Activated CD4-positive, alpha-beta memory T cell treated with anti-CD3 and anti-CD28 coated beads, Interleukin-2, amount 10 ng/mL, durations not matched to agents 7 days and 5 days (primary cell): ENCODE measurements at places on chromosomes 7 and 10.

GRCh38 chr10:43931308-43931930 is 282.7 kb upstream of the ZNF32 start:
- DNase-seq, result no peak

- DNase-seq, result no peak
Measured at GRCh38 chr10:8978100-8978499, 923.6 kb downstream of the GATA3 start.

GRCh38 chr10:133261726-133262325 is 14.8 kb downstream of the ADAM8 start:
- DNase-seq, result peak; percentile 88

GRCh38 chr7:151856098-151856497 is 20.8 kb downstream of the PRKAG2 start:
- no peak for DNase-seq

- no peak for DNase-seq
Measured at GRCh38 chr7:86745013-86745745, 101.5 kb downstream of the GRM3 start.

GRCh38 chr10:97975598-97975997 is 54.8 kb downstream of the CRTAC1 start:
- DNase-seq, result no peak

GRCh38 chr7:154852205-154852604 is 150.7 kb downstream of the PAXIP1 start:
- DNase-seq, result no peak

DNA sequence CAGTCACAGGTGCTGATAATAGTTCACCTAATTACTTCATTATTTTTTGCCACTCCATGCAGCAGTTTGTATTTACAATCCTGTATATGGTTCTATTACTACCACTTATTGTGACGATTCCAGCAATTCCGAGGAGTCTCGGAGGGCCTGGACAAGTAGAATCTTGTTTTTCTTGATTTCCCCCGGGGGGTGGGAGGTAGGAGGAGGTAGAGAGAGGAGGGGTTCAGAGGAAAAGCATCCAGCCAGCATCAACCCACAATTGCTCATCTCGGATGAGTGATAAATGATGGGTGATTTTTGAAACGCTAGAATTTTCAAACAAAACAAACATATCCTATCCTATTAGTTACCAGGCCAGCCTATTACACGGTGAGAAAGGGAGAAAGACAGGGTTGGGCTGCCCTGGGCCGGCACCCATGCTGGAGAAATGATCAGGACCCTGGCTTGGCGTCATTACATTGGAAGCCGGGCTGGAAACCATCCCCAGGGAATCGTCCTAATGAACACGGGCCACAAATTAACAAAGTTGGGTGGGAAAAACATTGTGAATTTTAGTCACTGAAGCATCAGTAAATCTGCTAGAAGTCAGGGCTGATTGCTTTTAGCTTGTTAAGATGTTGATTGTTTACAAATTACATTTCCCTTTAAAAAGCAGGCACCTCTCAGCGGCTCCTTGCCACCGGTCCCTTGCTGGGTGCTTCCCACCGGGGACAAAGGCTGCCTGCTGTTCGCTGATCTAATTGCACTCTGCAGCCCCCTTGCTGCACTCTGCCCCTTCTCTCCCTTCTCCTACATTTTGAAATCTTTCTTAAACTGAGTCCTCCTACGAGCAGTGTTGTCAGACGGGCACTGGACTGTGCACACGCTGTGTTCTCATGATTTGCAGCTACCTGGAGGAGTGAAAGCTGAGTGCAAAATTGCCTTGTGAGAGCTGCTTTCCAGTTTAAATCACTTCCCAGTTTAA is 95.5 kb downstream of the FAM204A start:
- DNase-seq, result no peak

DNA sequence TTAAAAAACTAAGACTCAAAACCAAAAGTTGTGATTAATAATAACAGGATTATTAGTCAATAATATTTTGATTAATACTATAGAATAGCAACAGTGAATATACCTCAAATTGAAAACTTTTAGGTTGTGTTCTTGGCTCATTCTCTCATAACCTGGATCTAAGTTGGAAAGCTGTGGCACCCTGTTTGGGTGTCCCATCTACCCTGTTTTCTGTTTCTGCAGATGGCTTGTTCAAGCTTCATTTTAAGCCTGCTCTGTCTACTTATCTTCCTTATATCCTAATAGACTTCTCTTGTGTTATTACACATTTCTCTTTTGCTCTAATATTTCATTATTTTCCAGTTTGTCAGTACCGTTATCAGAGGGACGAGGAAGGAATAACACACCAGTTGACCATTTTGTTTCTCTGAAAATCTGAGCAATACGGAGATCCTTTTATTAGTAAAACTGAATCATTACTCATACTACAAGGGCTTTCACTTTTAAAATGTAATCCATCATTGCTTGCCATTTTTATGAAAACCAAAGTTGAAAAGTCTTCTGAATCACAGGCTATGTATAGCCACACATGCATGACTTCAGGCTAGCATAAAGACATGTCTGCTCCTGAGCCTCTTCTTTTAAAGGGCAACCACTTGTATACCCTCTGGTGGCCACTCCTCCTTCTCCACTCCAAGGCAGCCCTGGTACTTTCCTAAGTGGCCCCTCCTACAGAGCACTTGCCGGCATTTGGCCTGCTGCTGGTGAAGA is 22.3 kb downstream of the COX15 start:
- no peak for DNase-seq

DNA sequence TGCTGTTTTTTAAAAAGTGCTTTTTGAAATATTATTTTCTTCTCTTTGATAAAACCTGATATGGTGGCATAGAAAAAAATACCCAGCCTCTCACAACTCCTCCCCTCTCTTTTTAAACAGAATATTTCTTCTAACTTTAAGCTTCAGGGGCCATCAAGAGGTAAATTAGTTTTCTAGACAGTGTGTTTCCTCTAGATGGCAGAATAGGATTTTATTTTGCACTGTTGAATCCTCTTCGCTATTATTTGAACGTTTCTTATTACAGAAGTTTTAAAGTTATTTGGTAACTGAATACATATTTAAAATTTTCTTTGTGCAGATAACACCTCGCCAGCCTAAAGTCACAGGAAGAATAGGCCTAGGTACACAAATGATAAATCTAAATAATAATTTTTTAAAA is 30.3 kb downstream of the ARL5B start:
- no peak for DNase-seq

GRCh38 chr10:1425879-1426278 is 311.4 kb downstream of the ADARB2 start:
- DNase-seq, result no peak

- DNase-seq, result no peak
Measured at GRCh38 chr7:144113651-144114050, 4.3 kb downstream of the OR2A2 start.

GRCh38 chr10:61642150-61642571 is 20.6 kb upstream of the CABCOCO1 start:
- DNase-seq, result no peak

GRCh38 chr7:118436663-118437062 is 212.2 kb downstream of the ANKRD7 start:
- DNase-seq, result no peak

- DNase-seq, result no peak
Measured at GRCh38 chr7:84847790-84848189, 339.1 kb downstream of the SEMA3D start.

GRCh38 chr10:119455609-119456434 is 86.7 kb downstream of the RGS10 start:
- no peak for DNase-seq

DNA sequence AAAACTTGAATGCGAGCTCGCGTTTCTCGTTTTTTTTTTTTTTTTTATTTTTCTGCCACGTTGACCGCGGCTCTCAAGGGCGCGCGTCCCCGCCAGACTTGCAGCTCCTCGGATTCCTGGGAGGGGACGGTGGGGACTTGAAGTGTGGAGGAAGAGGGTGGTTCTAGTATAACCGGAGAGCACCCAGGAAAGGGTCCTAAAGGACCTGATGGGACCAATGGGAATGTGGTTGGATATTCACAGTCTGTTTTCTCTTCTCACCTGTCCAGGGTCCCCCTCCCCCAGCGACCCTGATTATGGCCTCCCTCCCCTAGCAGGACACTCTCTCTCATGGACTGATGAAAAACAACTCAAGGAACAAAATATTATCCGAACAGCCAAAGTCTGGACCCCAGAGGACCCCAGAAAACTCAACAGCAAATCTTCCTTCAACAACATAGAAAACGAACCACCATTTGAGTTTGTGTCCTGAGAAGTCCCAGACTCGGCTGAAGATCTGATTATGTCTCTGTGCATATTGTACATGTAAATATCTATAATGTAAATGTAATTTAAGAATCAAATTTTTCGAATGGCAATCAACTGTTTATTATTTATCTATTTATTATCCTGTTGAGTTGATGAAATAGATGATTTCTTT is 1.4 kb downstream of the PTF1A start:
- DNase-seq, result no peak
